ENCODE measurements at places on chromosomes 1 and 21. TPM values are rescaled to one million over a fixed set of nuclear protein-coding genes. Genes with fewer than 3 reads are reported as not detected.

DNA sequence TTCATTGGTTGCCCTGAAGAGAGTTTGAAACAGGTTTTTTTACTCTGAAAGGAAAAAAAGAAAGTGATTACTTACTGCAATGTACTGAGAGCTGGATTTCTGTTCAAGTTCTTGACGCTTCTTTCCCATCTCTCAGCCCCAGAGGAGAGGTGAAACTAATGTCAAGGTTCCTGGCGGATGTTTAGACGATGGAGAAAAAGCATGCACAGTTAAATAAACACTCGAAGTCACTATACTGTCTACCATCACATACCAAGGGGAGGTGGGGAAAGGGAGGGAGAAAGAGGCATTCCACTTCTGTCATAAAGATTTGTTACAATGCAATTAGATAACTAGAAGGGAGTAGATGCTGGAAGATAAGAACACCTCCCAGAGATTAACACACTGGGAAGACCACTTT is 177.0 kb upstream of the TNR start:
- DNase-seq = no peak

DNA sequence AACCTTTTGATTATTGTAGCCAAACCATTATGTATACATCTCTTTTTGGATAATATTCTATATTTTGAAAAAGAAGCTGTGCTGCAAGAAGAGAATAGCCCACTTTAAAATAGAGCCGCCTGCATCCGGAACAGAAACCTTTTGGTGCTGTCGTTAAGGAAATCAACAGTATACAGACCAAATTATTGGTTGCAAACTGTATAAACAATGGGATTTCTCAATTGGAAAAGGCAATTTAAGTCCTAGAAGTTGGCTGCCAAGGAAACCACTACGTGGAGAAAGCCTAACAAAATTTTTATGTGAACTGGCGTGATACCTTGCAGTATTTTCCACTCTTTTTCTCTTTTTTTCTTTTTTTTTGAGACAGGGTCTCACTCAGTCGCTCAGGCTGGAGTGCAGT is 25.8 kb downstream of the DESI2 start:
- DNase-seq = no peak

DNA sequence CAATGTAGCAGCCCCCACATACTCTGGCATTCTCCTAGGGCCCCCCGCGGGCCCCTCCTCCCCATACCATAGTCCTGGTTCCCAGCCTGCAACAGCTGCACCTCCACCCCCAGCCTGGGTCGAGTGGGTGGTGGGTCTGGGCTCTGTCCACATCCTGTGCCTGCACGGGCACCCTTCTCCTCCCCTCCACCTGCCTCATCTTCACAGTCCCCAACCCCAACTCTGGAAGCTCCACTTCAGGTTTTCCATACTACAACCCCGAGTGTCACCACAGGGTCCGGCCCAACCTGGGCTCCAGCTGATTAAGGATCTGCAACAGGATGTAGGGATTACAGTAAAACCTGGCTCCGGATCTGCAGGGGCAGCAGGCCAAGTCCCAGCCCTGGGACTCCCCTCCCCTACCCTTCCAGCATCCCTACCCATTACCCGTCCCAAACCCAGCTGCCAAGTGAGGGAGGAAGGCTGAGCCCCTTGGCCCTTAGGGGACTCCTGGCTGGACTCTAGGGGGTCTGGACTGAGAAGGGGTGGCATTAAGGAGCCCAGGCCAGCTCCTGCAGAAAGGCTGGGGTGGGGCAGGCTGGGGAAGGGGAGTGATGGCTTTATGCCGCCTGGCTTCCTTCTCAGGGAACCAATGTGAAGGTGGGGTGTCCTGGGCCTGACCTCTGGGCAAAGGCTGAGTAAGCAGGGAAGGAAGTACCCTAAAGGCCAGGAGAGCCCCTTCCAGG is 116.8 kb downstream of the CASZ1 start:
- no peak for DNase-seq

DNA sequence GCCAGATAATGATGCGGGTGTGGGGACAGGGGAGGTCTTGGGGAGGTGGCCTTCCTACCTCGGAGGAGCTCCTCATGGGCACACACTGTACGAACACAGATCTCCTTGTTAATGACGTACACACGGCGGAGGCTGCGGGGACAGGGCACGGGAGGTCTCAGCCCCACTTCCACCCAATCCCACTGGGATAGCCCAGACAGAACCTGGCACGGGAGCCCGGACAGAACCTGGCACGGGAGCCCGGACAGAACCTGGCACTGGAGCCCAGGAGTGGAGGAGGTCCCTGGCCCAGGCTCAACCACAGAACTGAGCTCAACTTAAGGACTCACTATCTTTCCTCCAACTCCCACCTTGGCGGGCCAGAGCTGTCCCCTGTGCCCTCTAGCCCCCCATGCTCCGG is 5.2 kb downstream of the MFAP2 start:
- DNase-seq = no peak

GRCh38 chr1:8409106-8409505 is 91.2 kb downstream of the SLC45A1 start:
- no peak for DNase-seq

DNA sequence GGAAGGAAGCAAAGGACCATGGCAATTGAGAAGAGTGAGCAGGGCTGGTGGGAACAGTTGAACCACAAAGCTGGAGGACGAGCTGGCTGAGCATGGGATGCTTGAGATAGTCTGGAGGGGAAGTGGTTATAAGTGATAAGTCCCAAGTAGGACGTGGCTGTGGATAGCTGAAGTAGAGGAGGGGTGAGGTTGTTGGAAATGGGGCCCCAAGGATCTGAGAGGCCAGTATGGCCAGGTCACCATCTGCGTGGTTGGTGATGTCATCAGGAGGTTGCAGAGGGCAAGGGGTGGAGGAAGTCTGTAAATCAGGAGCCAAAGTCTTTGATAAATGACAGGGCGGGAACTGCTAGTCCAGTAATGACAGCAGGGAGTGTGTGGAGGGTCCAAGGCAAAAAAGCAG is 11.0 kb upstream of the REN start:
- DNase-seq = no peak

DNA sequence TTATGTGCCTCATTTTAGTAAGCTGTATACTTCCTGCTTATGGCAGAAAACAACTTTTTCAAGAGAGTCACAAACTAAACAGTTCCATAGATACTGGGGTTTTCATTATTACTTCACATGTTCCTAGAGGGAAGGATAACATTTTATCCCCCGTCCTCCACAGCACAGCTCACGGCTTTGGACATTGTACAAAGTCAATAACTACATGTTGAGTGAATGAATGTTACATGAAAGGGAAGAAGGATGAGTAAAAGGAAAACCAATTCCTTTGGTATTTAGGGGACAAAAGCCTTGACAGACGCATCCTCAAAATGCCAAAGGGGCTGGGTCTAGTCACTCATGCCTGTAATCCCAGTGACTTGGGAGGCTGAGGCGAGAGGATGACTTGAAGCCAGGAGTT is 14.8 kb downstream of the PI4KB start:
- no peak for DNase-seq

DNA sequence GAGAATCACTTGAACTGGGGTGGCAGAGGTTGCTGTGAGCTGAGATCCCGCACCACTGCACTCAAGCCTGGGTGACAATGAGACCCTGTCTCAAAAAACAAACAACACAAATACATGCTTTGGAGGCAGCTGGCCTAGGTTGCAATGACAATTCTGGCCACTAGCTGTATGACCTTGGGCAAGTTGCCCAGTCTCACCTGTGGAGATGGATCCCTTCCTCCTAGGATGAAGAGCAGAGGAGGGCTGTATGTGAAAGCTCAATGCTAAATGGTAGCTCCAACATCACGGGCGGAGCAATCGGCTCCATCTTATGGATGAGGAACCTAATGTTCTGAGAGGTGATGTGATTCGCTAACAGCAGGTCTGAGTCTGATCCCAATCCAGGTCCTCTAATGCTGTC is 20.6 kb downstream of the ADORA1 start:
- no peak for DNase-seq

GRCh38 chr21:31505975-31506374 is 153.5 kb upstream of the SOD1 start:
- no peak for DNase-seq

- DNase-seq = no peak
These were observed 142.5 kb downstream of the SYT2 start for GRCh38 chr1:202567738-202568137.

DNA sequence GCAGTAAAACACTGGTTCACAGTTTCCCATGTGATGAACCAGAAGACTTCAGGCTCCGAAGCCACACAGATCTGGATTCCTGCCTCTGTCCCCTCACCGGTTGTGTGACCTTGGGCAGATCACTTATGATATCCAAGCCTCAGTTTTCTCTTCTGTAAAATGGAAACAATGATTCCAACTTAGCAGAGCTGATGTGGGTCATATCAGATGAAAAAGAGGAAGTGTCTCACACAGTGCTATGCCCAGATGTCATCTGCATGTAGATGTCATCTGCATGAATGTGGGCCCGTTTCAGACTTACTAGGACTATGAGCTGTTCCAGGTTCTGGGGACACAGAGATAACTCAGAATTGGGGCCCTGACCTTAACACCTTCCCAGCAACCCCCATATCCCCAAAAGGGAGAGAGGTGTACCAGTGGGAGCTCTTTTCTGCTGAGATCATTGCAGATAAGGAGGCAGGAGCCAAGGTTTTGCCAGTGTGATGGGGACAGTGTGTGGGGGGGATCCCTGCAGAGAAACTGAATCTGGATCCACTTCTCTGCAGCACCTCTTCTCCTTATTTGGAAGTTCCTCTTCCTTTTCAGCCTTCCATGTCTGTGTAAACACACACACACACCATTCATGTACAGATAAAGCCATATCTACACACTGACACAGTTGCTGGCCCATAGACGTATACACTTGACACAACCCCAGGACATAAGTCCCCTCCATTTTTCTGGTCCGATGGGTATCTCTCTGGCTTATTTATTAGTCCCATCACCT is 5.0 kb upstream of the ADGRB2 start:
- no peak for DNase-seq

DNA sequence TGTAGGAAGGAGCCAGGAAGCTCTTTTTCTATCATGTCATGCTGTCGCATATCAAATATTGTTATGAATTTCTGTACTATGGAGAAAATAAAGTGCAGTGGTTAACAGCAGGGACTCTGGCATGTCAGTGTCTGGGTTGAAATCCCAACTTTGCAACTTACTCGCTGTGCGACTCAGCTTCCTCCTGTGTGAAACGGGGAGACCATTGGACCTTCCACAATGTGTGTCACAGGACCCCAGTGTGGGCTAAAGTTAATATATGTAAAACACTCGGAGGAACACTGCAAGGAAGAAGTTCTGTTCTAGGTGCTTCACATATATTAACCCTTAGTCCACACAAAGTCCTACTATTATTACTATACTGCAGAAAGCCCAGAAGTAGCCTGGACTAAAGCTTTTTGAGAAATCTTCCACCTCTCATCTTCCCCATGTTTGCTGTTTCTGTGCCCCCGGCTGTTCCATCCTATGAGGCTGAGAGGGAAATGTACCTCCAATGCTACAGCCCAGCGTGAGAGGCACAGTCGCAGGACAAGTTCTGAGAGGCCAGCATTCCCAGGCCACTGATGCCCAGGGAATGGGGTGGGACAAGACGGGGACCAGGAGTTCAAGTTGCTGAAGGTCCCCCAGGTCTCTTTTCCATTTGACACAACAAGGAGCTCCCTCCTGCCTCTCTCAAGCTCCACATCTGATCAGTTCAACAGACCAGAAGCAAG is 1.9 kb downstream of the CHIT1 start:
- DNase-seq = no peak

- no peak for DNase-seq
These were observed 69.9 kb upstream of the COG2 start for GRCh38 chr1:230572121-230573105.

- DNase-seq = no peak
These were observed 85.7 kb downstream of the NID1 start for GRCh38 chr1:235979176-235979575.

GRCh38 chr1:172324086-172324485 is 96.4 kb upstream of the C1orf105 start:
- no peak for DNase-seq

Gene S100A12
- 22.8 TPM for total RNA-seq

Gene SOX13
- total RNA-seq = 76.3 TPM

Gene COL11A1
- 1.7 TPM for total RNA-seq

Gene CELSR2
- total RNA-seq = 7.4 TPM

Gene FASLG
- total RNA-seq = 1.3 TPM

Gene LPAR3
- total RNA-seq = 3.6 TPM

Gene GPR3
- total RNA-seq = 0.90 TPM

Measured in upper lobe of right lung (tissue), 1 donor.